M059J (cell line): ENCODE measurements at places on chromosomes 13 and 19. TPM values are rescaled to one million over a fixed set of nuclear protein-coding genes. Genes with fewer than 3 reads are reported as not detected.

The DLEU7 gene
- total RNA-seq = 0.17 TPM in 1 of 2 replicates, not detected in the other

The LGALS13 gene
- not detected in 2 replicates for total RNA-seq

The LONP1 gene
- total RNA-seq = 53.1 and 71.2 TPM in 2 replicates

The ZNF548 gene
- total RNA-seq = 13.6 and 21.9 TPM in 2 replicates
